Activated T-cell treated with anti-CD3 and anti-CD28 coated beads for 48 hours (primary cell): ENCODE measurements at places on chromosomes 11 and 22.

- DNase-seq = no peak
These were observed 3.1 kb upstream of the PGGHG start for GRCh38 chr11:285894-286220.

DNA sequence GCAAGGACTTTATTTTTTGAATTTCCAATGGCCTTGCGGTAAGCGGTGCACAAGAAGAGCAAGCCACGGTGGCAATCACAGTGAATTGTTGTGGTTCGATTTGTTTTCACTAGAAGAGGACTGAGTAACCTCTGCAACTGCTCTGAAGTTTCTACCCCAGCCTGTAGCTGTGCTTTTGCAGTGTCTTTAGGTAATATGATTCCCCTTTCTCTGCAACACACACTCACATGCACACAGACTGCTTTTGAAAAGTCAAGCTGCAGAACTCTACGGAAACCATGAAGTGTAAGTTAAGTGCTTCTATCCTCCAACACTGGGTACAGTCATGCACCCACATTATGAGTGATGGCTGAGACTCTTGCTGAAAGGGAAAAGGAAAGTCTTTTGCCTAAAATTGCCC is 38.4 kb downstream of the CD44 start:
- DNase-seq = no peak

GRCh38 chr11:44848203-44848962 is 102.3 kb downstream of the TP53I11 start:
- DNase-seq = no peak

DNA sequence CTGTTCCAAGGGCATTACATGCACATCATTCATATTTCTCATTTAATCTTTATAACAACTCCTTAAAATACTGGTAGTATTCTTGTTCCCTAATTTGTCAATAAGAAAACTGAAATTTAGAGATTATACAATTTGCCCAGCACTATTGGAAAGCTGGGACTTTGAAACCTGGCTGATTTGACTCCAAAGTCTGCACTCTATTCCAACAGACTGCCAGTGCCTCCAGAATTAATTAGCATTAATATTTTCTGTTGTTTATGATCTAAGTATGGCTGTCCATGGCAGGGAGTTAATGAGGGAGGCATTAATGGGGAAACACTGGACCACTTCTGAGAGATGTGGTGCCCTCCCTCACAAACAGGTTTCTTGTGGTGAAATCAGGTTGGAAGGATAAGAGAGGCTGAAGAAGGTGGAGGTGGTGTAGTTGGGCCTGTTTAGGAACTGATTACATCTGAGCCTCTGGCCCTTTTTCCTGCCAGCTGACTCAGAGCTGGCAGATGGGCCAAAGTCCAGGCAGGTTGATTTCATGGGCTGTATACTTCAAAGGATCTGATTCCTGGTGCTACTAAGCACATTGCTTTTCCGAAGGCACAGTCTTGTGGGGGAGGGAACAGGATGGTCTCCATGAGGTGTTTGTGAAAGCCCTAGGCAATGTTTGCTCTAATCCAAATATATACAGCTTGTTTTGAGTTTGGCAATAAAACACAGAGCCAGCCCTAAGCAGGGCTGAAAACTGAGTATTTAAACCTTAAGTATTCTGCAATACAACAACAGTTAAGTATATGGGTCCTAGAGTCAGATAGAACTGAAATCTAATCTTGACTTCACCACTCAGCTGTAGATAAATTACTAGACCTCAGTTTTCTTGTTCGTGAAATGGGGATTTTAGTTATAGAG is 21.0 kb upstream of the RAB30 start:
- no peak for DNase-seq

DNA sequence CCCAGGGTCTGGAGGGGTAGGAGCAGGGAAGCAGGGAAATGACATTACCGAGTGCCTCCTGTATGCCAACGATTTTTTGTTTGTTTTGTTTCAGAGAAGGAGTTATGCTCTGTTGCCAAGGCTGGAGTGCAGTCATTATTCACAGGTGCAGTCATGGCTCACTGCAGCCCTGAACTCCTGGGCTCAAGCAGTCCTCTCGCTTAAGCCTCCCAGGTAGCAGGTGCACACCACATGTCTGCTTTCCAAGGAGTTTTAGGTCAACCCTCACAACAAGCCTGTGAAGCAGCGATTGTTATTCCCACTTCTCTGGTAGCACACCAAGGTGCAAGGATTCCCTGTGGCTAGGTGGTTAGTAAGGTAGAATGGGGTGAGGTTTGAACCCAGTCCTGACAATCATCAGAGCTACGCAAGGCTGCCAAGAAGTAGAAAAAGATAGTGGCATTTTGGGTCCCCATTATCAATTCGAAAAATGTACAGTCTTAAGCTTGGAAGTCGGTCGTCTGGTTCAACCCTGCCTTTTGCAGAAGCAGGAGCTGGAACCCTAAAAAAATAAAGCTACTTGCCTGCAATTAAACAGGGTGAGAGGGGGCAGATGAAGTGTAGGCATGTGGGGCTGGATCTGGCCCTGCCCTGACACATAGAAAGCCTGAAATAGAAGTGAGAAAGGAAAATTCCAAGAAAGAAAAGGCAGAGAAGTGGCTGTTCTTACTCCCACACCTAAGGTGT is 9.1 kb downstream of the UCP3 start:
- DNase-seq = no peak
